ENCODE measurements at places on chromosomes 11 and 22. TPM values are rescaled to one million over a fixed set of nuclear protein-coding genes. Genes with fewer than 3 reads are reported as not detected.

- DNase-seq, result no peak
Measured at GRCh38 chr22:29762263-29762662, 4.5 kb downstream of the ZMAT5 start.

DNA sequence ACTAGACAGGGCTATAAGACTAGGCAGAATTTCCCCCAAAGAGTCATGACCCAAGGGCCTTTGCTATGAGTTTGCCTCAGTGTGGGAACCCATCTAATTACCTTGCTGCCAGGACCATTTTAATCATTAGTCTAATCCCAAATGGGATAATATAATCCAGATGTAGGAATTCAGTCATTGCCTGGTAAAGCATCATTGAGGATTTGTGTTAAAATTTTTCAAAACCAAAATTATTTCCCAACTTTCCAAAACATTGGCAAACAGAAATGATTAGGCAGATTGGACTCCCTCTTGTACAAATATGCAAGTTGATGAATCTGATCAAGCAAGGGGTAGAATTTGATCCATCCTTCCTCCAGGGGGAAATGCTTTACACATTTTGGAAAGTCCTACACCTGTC is 16.2 kb upstream of the MMP13 start:
- DNase-seq, result no peak

DNA sequence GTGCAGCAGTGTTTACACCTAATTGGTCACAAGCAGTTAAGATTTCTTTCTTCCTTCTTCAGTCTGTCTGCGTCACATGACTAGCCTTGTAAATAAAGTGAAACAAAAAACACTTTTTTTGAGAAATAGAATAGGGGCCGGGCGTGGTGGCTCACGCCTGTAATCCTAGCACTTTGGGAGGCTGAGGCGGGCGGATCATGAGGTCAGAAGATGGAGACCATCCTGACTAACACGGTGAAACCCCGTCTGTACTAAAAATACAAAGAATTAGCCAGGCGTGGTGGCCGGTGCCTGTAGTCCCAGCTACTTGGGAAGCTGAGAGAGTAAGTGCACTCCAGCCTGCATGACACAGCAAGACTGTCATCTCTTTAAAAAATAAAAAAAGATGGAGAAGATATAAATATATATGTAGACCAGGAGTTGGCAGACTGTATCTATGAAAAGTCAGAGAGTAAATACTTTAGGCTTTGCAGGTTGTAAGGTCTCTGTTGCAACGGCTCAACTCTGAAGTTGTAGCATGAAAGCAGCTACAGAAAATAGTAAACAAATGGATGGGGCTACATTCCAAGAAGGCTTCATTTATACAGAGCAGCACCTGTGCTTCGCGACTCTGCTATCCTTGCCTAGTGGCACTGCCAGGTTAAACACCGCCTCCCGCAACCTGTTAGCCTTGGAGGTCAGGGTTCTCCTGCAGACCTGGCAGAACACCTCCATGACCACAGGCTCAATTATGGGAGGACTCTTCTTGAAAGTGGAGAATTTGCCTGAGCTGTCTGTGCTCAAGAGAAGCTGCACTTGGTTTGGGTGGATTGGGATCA is 55.9 kb downstream of the PPP6R2 start:
- DNase-seq, result no peak

DNA sequence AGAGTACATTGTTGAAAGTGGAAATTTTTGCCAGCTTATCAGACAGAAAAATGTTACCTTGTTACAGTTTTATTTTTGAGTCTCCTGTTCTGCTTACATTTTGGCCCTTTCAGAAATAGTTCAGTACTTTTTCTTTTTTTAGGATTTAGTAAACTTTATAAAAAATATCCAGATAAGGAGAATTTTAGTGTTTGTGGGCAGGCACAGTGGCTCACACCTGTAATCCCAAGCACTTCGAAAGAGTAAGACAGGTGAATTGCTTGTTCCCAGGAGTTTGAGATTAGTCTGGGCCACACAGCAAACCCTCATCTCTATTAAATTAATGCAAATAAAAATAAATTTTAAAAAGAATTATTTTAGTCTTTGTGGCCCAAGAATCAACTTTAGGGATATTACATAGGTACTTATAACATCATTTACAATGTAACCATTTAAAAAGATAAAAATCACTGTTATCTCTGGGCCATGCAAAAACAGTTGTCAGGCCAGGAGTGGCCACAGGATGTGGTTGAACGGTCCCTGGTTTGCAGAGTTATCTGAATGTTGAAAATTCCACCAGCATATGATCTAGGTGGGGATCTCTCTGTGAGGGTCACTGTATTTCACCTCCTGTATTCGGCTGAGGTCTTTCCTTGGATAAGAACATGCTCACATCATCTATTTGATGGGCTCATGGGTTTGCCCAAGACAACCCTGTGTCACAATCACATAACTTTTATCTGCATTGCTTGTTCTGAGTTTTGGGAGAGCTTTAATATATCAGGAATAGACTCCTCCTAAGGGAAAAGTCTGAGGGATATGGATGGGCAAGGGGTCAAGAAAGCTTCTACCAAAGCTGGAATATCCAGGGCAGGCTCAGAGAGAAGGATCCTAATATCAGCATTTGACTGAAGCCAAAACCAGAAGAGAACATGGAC is 91.5 kb downstream of the GGTLC2 start:
- no peak for DNase-seq

DNA sequence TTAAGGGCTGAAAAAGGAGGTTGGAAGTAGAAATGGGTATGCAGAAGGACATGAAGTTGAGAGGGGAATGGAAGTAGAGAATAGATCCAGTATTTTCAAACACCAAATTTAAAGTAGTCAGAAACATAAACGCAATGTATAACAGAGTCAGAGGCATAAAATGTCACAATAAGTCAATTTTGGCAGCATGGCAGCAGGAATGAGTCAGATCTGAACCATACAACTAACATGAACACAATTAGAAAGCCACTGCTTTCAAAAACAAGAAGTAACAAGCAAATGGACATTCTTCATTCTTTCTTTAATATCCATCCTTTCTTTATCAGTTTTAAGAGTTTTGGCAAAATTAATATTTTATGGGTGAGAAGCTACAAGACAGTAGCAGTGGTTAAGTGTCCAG is 2.5 kb downstream of the CHORDC1 start:
- no peak for DNase-seq

GRCh38 chr11:108538022-108538424 is 39.8 kb upstream of the POGLUT3 start:
- DNase-seq, result no peak

DNA sequence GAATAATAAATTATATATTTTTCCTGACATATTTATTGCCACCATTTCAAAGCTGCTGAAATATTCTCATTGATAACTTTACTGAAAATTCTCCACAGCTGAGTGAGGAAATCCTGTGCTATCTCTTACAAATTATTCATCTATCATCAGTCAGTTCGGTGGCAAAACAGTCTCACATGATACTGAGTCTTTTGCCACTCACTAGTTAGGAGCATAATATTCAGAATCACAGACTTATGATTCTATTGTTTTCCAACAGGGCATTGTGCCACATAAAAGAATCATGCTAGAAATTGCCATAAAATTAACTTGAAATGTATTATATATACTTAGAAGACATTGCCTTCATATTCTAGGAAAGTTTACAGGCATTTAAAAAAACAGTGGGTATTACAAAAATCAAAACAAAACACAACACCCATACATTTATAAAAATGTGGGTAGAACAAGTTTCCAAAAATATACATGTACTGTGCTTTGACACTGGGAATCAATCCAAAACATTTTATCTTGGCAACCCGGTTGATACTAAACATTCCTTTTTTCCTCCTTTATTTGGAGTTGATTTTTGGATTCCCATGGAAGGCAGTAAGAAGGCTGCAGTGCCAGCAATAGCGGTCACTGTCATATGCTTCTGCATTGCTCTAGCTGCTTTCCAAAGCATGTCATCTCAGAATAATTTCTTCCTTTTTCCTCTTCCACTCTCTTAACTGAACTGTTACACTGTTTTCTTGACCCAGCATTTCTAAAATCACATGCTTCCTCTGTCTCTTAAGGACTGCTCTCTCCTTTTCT is 42.5 kb downstream of the ATG16L2 start:
- no peak for DNase-seq

- DNase-seq, result no peak
Measured at GRCh38 chr22:47123006-47123826, 360.8 kb downstream of the TBC1D22A start.

DNA sequence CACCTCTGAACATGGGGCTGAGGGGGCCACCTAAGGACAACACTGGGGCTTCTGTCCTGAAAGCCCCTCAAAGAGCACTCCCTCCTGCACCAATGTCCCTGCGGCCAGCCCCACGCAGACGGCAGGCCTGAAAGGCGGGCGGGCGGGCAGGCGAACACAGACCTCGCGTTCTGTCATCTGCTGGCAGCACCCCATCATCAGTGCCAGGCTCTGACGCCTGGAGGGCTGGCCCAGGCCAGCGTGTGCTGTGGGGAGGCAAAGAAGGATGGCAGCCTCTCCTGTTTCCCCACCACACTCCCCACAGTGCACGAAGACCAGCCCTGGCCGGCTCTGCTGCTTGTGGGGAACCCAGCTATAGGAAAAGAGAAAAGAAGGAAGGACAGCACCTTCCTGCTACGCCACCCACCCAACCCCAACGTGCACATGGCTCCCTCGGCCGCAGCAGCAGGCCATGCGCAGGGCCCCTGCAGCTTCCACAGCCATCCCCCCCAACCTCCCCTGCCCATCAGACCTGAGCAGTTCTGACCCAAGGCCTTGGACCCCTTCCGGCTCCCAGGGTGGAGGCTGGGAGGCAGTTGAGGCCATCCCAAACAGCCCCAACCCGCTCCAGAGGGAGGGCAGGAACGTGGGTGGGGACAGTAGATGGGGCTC is 3.5 kb downstream of the SBF1 start:
- DNase-seq, result no peak

DNA sequence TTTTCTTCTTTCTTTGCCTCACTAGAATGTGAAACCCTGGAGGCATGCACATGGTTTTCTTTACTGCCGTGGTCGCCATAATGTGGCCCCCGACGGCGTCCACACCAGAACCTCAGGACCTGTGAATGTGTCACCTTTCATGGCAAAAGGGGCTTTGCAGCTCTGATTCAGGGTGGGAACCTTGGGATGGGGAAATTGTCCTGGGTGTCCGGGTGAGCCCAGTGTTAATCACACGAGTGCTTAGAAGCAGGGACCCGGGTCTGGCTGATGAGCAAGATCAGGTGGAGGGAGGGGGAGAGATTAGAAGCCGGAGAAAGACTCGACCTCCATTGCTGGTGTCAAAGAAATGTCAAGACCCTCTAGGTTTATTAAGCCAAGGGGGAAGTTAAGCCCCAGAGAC is 74.7 kb upstream of the SHISAL1 start:
- no peak for DNase-seq

DNA sequence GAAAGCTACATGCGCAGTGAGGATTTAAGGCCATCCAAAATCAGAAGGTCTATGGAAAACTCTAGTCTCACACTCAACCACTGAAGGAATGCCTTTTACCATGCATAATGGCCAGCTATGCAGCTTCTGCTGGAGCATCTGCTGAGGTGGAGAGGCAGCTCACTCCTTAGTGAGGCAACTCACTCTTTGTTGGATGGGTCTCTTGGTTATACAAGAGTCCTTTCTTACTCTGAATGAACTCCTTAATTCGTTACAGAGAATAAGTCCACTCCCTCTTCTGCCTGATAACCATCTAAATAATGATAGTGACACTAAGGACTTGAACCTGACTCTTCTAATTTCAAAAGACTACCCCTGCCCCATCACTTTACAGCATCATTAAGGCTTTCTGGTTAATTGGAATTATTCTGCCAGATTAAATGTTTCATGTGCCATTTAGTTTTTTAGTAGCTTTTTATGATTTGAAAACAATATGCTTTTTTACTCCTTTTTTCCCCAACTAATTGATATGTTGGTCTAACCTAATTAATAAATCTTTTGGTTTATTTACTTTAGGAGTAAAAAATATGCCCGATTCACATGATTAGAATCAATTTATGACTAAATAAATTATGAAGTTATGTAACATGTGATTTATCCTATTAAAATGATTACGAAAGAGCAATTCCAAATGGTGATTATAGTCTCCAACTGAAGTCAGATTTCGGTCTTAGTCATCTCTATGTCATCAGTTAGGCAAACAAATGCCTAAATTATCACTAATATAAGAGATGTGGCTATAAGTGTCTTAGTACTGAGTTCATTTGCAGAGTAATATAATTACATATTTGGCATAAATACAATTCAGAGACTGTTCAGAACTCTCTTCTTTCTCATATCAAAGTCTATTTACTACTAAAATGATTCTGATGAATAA is 286.7 kb upstream of the CCDC90B start:
- DNase-seq, result no peak

- peak; percentile 88 for DNase-seq
Measured at GRCh38 chr11:57324154-57324885, 432 bp downstream of the TNKS1BP1 start.

DNA sequence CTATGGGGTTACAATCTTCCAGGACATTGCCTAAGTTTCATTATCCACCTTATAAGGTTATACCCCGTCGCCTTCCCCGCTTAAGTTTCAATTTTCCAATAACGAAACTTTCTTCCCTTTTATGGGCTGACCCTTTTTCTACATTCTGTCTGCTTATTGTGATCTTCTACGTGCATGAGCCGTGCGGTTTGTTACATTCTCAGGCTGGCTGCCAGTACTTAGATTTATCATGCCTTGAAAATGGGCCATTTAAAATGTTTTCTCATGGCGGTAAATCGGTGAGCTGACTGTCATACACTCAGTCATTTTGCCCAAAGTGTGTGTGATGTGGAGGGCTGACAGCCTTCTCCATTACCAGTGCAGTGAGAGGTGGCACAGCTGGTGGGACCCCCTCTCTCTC is 23.3 kb downstream of the DGCR6L start:
- DNase-seq, result no peak

DNA sequence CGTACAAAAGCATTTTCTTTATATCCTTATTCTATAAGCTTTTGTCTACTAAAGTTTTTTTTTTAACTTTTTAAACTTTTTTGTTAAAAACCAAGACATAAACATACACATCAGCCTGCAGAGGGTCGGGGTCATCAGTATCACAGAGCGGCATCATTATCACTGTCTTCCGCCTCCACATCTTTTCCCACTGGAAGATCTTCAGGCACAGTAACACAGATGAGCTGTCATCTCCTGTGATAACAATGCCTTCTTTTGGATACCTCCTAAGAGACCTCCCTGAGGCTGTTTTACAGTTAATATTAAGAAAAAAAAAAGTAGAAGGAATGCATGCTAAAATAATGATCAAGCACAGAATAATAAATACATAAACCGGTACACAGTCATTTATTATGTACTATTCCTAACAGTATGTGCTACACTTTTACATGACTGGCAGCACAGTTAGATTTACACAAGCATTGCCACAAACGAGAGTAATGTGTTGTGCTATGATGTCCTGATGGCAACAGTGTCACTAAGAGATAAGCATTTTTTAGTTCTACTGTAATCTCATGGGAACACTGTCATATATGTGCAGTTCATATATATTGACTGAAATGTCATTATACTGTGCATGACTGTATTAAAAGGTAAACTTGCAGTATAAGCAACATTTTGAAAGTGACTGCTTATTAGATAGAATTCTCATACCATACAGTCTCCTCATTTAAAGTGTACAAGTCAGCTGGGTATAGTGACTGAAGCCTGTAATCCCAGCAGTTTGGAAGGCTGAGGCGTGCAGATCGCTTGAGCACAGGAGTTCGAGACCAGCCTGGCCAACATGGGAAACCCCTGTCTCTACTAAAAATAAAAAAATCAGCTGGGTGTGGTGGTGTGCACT is 58.6 kb downstream of the KDM2A start:
- no peak for DNase-seq

The AQP11 gene
- 1.1 TPM for total RNA-seq

The NLRP6 gene
- not detected for total RNA-seq

Data from neural progenitor cell (in vitro differentiated cells).